ENCODE measurements at places on chromosomes 5 and 9. TPM values are rescaled to one million over a fixed set of nuclear protein-coding genes. Genes with fewer than 3 reads are reported as not detected.

The SAXO1 gene
- total RNA-seq = 0.06 TPM

- no peak for DNase-seq
These were observed 18.8 kb downstream of the ZBTB5 start for GRCh38 chr9:37446401-37446800.

The ENTPD2 gene
- total RNA-seq = not detected

DNA sequence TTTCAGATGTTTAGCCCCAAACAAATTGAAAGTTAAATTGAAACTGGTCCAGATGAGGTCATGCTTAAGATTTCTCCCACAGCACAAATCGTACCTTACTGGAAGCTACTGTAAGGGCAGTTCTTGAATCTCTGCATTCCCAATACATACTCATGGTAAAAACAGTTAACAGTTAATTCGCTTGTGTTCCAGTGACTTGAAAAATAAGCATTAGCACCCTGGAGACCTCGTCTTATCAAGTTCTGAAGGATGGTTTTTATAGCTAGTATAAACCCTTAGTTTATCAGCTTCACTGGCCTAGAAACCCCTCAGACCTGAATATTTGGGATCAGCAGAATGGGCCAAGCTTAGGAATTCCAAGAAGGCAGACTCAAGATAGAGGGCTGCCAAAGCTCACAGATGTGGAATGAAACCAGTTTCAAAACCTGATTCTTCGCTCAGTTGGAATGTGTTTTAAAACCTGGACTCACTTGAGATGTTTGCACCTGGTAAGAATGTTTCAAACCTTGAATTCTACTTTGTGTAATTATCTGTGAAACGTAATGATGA is 103.6 kb downstream of the C9orf152 start:
- no peak for DNase-seq

- peak; percentile 58 for DNase-seq
These were observed 69.8 kb downstream of the KDM4C start for GRCh38 chr9:6827439-6828145.

GRCh38 chr5:5273398-5273797 is 133.3 kb downstream of the ADAMTS16 start:
- DNase-seq = no peak

DNA sequence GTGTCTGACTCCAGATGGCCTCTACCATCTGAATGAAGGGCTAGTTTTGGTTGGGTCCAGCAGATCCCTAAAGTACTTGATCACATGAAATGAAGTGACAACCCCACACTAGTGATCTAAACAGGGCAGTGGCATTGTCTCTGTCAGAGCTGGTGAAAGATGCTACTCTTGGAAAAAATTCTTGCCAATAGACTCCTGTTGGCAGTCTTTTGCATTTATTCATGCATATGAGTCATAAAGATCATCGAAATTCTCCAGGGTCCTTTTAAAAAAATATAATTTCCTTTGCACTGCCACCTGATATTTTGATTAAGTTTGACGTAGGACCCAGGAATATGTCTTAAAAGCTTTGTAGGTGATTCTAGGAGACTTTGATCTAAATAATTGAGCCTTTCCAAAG is 135.1 kb upstream of the ELL2 start:
- peak; percentile 73 for DNase-seq

The NUTM2F gene
- not detected for total RNA-seq

DNA sequence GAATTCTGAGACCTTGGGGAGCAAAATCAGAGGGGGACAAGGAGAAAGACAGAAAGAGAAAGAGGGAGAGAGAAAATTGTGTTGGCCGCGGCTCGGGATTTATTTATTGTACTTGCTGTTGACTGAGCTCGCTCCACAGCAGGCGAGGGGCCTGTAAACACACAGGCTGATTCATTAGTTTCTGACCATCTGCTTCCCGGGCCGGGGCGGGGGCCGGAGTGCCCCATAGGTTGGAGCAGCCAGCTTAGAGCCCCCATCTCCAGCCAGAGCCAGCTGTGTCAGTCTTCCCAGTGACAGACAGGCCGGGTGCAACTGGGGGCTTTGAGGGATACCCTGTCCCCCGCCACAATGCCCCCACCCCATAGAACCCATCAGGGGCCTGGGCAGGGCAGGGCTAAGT is 30.9 kb downstream of the NTNG2 start:
- DNase-seq = no peak

The SLC45A2 gene
- 0.19 TPM for total RNA-seq

Data from LHCN-M2 (cell line).